Kidney (tissue), 22 donors: ENCODE measurements at places on chromosomes 6 and 20.

DNA sequence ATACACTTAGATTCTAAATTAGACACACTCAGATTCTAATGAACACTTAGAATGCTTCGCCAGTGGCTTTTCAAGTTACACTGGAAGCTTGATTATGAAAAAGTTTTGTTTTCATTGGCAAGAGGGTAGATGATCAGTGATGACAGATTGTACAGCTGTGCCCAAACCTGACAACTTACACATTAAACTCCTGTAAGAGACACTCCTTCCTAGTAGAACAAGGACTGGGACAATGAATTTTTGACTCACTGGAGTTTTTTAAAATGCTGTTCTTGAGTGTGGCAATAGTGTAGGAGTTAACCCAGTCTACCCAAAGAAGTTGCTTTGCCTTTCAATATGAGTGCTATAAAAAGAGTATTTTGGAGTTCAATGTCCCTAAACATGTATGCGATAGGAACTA, 140.8 kb downstream of the SLC16A10 start:
- no peak for DNase-seq

GRCh38 chr6:97085772-97086171, 161.2 kb downstream of the KLHL32 start:
- no peak for DNase-seq

DNA sequence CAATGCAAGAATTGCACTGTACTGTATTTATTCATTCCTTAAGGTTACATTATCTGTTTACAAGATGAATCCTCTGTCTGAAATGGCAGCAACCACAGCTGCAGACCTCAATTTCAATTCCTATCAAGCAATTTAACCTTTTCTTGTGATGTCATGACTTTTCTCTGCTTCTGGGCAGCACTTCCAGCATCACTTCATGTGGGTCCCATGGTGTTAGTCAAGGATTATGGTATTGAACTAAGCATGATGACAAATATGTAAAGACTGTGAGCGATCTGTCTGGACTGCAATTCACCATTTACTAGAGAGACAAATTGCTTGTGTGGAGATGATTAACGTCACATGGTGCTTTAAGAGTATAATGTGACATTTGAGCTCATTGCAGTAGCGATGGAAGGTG, 90.5 kb upstream of the CCN2 start:
- no peak for DNase-seq

GRCh38 chr20:59222253-59223181, 58.9 kb downstream of the ZNF831 start:
- DNase-seq, result peak; percentile 90

GRCh38 chr6:27312146-27312949, at the start of gene POM121L2:
Gene POM121L2 (minus strand): TSS chr6:27312273. CDS start chr6:27312170, 103 bp downstream.
- peak; percentile 75 for DNase-seq

DNA sequence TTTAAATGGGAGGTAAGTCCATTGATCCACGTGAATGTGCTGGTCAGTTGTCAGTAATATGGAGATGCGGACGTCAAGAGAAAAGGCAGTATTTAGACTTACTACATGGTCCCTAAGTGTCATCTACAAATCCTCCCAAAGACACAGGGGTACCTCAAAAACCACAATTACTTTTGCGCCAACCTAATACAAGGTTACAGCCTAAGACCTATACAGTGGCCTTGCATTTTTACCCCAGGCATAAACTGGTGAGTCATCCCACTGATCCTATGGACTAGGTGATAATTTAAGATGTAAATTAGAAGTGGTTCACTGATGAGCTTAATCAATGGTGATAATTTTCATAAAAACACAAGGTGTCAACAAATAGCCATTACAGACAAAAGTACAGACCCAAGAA, 141.0 kb downstream of the NFATC2 start:
- no peak for DNase-seq

DNA sequence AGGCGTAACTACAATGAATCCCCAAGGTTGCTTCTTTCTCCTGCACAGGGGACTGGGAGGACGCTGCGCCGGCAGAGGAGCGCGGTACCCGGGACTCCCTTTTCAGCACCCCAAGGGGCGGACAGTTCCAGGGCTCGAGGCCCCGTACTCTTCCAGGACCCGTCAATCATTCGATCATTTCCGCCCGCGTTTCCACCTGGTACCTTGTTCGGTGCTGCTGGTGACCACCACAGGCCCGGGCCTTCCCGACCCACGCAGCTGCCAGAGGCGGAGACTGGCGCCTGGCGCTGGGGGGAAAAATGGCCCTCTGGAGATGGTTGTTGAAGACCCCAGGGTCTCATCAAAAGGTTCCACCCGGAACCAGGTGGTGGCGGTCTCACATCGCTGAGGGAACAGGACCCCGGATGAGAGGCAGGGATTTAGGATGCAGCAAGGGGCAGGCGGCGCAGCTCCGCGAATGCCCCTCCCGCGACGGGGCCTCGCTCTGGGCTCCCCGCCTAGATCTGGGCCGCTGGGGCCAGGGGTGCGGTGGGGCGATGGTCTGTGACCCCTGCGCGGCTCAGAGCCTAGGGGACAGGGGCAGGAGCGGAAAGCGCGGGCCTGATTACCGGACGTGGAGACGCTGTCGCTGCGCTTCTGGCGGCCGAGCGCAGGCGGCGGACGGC, 744 bp downstream of the VSX1 start:
- peak; percentile 82 for DNase-seq
